ENCODE measurements at places on chromosomes 5 and 9. TPM values are rescaled to one million over a fixed set of nuclear protein-coding genes. Genes with fewer than 3 reads are reported as not detected.

Gene HRH2
- 3.2 TPM for total RNA-seq

Gene IGIP
- total RNA-seq, result 3.1 TPM

DNA sequence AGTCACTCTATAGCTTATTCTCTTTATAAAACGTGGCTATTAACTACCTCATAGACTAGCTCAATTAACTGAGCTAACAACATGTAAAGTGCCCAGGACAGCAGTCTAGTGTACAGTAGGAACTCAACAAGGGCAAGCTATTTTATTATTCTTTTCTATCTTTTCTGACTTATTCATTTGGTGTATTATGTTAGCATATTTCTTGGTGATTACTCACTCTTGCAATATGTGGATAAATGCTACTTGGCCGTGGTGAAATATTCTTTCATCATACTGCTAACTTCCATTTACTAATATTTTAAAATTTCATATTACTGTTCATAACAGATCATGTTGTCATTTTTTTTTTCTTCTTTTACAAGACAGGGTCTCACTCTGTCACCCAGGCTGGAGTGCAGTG lies 4.9 kb downstream of the SLC25A51 start:
- DNase-seq, result no peak

DNA sequence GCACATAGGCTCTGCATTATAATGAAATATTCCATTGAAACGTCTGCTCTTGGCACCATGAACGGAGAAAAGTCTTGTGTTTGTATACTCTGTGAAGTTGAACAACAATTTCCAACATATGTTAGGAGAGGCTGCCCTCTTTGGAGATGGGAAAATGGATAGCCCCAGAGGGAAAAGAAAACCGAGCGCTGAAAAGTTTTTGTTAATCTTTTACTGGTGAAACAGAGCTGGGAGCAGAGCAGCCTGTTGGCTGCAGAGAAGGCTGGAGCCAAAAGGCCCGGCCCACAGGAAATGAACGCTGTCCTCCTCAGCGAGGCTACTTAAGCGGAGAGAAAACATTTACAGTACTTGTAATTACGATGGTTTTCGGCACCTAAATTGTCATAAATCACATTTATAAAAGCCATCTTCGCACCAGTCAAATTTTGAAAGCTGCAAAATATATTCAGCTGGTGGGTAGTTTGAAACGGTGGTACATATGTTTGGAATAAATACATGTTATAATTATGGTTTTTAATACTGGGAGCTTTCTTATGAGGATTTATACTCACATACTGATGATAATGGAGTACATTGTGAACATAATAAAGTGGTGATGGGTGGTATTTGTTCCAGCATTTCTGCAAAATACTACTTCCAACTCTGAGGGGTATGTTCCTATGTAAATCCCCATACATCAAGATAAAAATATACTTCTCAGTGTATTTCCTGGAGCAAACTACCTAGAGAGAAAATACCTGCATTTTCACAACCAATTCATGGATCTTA lies 129.6 kb upstream of the CNTLN start:
- no peak for DNase-seq

- no peak for DNase-seq
Measured at GRCh38 chr5:173714551-173715428, 98.3 kb upstream of the BOD1 start.

Data from natural killer cell treated with Interleukin-12 subunit alpha and Interleukin-12 subunit beta and Interleukin-15 and Interleukin-18, amount 100 ng/mL, for 72 hours (primary cell).